Activated naive CD4-positive, alpha-beta T cell treated with anti-CD3 and anti-CD28 coated beads, Interleukin-2, amount 50 U/mL, for 16 hours (primary cell): ENCODE measurements at places on chromosomes 7 and 10.

DNA sequence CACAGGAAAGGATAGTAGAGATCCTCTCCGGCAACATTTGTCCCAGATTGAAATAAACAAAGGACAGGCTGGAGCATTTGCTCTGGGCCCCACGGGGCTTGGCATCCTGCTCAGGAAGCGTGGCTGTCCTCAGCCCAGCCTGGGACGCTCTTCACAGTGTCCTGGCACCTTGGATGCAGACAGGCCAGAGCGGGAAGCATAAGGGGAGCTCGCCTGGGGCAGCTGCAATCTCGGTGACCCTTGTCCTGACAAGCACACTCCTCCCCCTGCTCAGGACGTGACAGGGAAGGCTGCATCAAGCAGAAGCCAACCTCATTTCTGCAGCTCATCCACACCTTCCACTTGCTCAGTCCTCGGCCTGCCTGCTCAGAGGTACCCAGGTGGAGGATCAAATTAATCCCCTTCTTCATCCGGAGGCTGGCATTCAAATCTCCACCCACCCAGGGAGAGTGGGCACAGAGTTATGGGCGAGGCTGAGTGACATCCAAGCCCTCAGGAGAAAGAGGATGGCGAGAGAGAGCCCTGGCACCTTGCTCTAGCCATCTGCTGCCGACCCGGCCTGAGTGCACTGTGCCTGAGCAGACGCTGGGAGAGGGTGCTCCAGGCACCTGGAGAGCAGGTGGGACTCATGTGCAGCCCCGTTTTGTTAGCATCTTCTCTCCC is 47.6 kb downstream of the ABRAXAS2 start:
- DNase-seq: no peak

DNA sequence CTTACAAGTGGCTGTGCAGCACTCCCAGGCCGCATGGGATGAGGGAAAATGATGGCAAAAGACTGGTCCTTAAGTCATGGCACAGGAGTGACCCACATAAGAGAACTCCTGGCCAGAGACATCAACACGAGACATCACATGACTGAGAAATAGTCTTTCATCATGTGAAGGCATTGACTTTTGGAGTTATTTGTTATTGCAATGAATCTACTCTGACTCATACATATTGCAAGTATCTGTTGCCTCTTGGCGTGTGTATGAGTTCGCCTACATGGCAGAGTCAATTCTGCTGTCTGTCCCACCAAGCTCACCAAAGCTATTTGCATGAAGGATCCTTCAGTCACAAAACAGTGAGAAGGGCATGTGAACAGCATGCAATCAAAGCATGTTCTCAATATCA is 59.7 kb upstream of the HABP2 start:
- DNase-seq: no peak

GRCh38 chr10:111485767-111486166 is 408.9 kb downstream of the ADRA2A start:
- no peak for DNase-seq

DNA sequence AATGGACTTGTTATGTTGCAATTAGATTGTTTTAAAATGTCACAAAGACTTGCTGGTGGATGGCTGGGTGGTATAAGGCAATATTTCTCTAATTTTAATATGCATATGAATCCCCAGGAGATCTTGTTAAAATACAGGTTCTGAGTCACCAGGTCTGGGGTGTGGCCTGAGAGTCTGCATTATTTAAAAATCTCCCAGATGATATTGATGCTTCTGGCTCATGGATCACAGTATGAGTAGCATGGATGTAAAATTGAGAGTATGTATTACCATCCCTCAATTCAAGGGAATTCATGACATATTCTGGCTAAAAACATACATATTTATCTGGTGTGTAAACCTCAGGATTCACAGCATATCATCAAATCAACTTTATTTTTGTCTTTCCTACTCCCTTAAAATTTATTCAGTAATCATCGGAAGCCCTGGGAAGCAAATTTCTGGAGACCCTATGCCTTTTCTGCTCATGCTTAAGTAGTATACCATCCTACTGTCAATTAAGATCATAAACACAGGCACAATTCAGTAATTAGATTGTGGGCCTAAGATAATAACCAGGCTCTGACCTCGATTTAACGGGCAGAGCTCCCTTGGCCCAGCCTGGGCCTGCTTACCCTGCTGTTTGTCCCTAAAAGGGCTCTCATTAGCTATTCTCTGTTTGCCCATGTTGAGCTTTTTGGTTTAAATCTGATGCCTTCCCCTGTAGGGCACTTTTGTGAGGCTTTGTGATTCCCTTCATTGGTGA is 29.6 kb upstream of the ICA1 start:
- no peak for DNase-seq

- no peak for DNase-seq
These were observed 2.6 kb downstream of the CXCL12 start for GRCh38 chr10:44382131-44382858.

DNA sequence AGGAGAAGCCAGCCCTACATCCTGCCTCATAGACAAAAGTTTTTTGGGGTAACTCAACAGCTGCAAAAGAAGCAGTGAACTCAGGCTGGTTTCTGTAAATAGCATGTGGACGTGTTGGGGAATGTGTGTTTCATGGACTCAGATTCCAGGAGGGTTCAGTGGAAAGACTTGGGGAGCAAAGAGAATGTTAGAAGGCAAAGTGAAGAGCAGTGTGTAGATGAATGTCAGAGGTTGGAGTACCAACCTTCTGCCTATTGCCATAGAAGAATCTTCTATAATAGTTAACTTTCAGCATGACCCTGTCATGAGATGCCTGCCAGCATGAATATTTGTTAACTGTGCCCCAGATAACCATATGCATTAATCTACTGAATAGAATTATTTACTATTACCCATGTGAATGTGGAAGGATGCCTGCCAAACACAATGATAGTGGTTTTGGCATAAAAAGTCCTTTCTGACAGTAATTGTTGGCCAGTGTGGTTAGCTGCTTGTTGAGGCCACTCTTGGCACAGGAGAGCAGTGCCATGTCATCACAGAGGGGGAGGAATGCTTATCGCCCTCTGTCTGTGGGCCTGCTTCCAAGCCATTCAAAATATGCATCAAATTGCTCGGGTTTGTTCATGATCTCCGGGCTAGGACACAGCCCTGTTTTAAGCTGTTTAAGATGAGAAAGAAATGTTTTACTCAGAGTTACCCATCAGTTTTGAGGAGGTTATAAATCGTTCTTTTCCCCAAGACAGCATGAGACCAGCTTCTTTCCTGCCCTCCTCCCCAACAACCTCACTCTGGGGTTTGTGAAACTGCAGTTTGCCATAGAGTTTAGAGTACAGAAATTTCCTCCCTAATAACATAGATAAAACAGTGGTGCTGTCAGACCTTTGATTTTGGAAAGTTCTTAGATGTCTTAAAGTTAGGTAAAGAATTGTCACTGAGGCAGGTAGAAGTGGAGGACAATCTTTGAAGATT is 165.3 kb downstream of the WNT2 start:
- no peak for DNase-seq

- no peak for DNase-seq
These were observed 630.3 kb upstream of the POT1 start for GRCh38 chr7:125559921-125560320.

- DNase-seq: no peak
These were observed 141.5 kb downstream of the LRRN3 start for GRCh38 chr7:111232249-111233084.
